ENCODE measurements at places on chromosomes 7 and 10.
A peak's percentile ranks its signal among the peaks of the same experiment; 100 is the strongest.

DNA sequence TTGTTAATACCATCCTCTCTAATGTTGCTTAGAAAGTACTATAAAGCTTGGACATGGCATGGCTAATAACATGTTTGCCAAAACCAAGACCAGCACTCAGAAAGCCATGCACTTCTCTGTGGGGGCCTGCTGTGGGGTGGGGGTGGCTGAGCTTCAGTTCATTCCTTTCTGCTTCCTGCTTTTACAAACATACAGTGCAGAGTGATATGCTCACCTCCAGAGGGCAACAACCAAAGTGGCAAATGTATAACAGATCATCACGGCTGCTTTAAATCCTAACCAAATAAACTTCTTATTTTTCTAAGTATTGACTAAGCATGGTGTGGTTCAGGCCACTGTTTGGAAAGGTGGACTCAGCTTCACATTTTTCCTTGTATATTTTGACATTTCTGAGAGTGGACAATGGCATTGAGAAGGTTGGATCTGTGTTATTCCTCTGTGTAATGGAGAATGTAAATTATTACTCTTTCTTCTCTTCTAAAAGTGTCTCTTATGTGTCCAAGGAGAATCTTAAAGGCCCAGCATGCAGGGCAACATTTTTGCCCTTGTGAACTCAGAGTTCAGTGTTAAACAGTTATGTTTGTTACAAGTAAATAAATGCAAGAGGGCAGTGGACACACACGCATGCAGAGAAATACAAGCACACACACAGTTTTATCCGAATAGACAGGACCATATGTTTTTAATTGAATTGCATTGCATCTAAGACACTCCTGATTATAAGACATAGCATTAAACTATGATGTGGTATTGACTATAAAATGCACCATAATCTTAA lies 186.1 kb downstream of the HERPUD2 start:
- no peak for DNase-seq

DNA sequence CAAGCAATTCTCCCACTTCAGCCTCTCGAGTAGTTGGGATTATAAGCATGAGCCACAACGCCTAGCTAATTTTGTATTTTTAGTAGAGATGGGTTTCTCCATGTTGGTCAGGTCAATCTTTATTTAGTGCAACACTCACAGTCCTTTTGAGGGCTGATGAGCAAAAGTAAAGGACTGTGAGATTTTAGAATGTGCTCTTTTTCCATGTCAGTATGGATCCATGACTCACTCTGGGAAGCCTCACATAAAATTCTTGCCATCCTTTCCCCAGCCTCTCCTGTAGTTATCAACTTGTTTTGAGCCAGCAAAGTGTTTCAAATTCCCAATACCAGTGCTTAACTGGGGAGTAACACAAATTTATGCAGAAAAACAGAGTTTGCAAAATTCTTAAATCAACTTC lies 135.8 kb upstream of the CXCL12 start:
- no peak for DNase-seq

DNA sequence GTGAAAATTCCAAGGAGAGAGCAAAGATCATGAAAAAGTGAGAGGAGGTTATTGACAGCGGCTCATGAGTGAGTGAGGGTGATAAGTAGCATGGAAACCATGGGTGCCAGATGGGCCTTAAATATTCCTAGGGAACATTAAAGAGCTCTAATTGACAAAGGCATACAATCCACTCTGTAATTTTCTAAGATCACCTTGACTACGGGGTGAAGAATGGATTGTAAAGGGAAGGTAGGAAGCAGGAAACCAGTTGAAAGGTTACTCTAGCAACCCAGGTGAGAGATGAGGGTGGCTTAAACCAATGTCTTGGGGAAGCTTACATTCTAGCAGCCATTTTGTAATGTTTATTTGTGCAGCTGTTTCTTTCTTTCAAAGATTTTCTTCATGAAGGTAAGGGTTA lies 75.7 kb downstream of the RSU1 start:
- peak; percentile 84 for DNase-seq

DNA sequence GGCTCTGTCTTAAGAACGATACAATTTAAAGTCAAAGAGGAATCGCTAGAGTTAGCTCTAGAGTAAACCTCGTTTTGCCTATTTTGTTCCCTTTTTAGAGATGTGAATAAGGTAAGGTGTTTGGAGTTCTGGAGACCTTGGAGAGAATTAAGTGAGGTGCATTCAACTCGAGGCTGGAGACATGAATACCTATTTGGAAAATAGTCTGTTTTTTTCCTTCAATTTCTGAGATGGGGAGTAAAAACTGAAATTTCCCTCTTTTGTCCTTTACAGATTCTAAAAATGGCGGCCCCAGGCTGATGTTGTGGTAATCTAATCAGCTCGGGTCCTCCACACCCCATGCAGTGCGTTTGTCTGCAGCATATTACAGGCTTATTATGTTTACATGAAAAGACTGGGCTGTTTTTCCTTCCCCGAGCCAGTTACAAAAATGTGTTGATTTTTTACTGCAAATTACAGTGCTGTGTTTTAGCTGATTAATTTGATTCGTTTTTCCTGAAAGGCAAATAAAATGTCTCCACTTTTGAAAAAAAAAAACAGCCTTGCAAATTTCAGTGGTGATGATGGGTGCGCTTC lies 1.5 kb downstream of the KMT2E start:
- no peak for DNase-seq

GRCh38 chr7:126569402-126569801 lies 683.3 kb downstream of the GRM8 start:
- no peak for DNase-seq

GRCh38 chr7:82926477-82926876 lies 236.2 kb downstream of the PCLO start:
- no peak for DNase-seq

- no peak for DNase-seq
These were observed 279.5 kb upstream of the AKR1E2 start for GRCh38 chr10:4546500-4546899.

- DNase-seq, result no peak
These were observed 339.9 kb downstream of the CXCL12 start for GRCh38 chr10:44045020-44045419.

DNA sequence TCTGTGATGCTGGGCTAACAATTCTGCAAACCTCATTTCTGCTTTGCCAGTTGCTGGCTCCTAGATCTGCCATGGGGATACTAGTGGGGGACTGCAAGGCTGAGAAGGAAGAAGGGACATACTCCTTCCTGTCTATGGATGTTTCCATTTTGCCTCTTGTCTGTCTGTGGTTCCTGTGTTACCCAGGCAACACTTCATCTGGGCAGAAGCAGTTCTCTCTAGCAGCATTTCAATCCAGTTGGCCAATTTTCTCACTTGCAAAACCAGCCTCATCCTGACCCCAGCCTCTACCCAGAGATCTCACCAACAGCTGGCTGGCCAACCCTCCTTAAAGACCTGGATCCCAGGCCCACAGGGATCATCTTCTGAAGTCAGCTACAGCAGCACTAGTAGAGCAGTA lies 131.7 kb downstream of the DOCK4 start:
- no peak for DNase-seq

DNA sequence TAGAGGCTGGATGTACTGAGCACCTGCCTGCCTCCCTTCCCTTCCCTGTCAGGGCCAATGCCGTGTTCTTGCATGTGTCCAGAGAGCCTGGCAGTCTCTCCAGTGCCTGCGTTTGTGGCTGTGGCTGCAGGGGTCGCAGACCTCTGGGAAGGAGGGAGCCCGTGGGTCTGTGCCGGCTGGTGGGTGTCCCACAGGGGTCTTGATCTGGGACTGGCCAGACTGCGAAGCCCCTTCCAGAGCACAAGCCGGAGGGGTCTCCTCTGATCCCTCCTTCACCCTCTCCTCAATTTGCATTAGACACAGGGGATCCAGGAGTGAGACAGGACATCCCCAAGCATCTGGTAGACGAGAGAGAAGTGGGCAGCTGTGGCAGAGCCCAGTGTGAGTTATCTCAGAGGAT lies 199.2 kb downstream of the ADARB2 start:
- no peak for DNase-seq

DNA sequence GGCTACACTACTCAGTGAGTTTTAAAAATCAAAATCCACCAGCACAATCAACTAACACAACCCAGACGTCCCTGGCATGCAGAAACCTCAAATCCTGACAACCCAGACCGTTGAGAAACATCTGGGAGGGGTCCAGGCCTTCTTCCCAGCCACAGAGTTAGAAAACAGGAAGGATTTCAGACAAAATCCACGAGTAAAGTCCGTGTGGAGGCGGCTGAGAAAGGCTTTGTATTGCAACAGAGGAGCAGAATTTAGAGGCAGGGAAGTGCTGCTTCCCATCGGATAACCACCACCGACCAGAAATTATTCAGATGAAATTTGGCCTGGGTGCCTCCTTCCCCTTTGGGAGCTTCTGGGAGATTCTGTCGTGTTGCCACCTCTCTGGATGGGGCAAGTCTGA lies 61.5 kb downstream of the TNS3 start:
- no peak for DNase-seq

DNA sequence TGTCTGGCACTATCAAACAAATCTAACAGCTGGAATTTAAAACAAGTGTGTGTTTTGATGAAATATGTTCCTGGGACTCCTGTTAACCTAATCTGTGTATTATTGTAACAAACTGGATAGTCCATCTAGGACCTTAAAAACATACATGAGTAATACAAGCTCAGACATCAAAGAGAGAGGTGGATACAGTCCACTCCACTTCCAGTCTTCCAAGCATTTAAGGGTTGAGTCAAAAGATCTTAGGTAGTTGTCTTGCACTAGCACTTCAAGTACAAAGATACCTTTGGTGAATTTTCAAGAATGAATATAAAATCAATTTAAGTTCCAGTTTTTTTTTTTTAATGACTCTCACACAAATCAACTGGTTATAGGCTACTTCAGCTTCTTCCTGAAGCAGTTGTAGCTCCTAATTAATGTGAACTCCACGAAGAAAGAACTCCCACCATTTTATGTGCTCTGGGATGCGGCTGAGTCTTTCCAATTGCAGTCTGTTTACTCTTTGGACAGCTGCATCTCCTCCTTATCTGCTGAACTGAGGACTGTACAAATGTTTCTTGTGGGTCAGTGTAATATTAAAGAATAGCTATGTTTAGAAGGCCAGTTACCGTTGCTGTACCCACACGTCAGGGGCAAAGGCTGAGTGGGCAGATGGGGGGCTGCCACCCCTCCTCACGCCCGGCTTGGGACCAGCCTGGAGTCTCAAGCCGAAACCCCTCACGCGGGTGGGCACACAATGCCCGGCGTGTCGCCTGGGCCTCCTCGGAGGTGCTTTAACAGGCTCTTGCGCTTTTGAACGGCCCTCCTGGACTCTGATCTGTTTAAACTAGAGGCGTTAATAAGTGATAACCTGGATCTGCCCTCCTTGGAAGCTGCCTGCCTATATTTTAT lies 2.9 kb upstream of the IGF2BP3 start:
- no peak for DNase-seq

- DNase-seq, result no peak
These were observed 34.6 kb upstream of the HECW1 start for GRCh38 chr7:43077732-43078391.
